ACHN (cell line): ENCODE measurements at places on chromosomes 16 and 17.
A peak's percentile ranks its signal among the peaks of the same experiment; 100 is the strongest.

- DNase-seq: no peak
Measured at GRCh38 chr16:88195269-88195705, 187.5 kb upstream of the ZNF469 start.

- no peak for DNase-seq
Measured at GRCh38 chr17:82278786-82279391, 5.4 kb upstream of the CSNK1D start.

DNA sequence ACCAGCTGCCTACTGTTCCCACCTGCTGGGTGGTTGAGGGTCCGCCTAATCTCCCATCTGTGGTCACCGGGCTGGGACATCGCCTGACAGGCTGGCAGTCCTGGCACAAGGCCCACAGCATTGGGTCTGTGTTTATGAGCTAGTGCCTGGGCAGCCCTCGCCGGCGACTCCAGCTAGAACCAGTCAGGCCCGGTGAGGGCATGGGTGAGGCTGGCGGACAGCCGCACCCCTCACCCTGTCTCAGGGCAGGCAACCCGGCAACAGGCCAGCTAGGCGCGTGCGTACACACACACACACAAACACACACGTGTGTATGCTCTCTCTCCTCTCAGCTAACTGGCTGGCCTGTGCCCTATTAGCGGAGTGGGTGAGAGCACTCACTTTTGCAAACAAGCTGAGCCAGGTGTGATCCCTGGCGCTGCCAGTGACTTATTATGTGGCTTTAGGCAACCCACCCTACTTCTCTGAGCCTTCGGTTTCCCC lies 10.4 kb downstream of the HSD11B2 start:
- no peak for DNase-seq

DNA sequence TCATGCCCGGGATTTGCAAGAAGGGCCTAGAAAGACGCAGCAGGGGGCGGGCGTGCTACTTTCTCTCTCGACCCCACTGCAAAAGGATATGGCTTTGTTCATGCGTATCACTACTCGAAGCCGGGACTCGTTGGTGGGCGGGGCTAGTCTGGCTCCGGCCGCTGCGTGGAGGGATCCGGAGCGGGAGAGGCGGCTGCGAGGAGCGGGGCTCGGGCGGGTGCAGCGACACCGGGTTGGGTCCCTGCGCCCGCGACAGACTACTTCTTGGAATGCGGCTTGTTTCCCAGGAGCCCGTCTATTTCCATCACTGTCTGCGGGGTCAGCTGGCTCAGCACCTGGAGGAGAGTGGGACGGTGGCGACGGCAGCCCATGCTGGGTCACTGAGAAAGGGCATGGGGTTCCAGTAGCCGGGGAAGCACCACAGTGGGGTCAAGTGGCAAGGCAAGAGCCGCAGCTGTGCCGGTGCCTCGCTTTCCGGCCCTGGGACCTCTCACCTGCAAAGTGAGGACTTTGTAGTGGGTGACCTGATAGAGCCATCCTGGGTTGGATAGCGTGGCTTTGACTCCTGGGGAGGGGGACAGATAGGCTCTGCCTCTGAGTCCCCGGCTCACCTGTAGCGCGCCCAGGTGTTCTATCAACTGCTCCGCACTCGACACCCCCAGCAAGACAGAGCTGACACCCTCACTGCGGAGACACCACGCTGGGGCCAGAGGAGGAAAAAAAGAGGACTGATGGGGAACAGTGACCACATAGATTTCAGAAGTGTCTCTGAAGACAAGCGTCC lies 6.6 kb downstream of the KCNAB3 start:
- peak; percentile 79 for DNase-seq

DNA sequence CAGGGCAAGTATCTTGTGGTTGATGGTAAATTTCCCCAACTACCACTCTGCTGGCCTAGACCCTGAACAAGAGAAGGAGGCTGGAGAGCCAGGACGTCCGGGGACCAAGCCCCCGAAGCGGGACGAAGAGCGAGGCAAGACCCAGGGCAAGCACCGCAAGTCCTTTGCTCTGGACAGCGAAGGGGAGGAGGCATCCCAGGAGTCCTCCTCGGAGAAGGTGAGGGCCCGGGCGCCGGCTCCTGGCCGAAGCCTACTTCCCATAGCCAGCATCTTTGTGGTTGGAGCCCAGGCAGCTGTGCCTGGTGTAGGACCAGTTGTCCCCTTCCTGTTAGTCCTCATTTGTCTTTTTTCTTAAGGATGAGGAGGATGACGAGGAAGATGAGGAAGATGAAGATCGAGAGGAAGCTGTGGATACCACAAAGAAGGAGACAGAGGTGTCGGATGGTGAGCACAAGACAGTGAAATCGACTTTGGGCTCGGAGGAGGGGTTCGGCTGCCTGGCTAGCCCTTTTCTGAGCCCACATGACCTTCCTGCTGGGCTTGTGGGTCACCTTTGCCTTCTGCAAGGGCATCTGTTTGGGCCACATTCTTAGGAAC lies 11.8 kb downstream of the SETD1A start:
- DNase-seq: no peak
